Stimulated activated CD8-positive, alpha-beta memory T cell treated with anti-CD3 and anti-CD28 coated beads, Interleukin-15, amount 100 ng/mL, for 48 hours (primary cell): ENCODE measurements at places on chromosomes 3 and 15.

- no peak for DNase-seq
Measured at GRCh38 chr3:168653255-168653654, 557.5 kb upstream of the GOLIM4 start.

DNA sequence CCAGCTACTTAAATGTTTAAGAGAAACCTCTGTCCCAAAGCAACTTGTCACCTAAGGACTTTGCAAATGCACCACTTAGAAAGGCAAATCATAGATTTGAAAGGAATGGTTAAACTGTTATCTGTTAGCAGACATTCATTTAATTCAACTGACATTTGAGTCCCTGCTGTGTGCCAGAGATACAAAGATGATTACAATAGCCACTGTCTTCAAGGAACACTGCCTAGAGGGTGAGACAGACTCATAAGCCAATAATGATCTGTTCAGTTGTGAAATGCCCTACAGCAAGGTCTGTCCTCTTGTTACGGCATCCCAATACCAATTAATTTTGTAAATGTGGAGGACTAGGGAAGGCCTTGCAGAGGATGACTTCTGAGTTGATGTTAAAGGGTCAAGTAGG is 113.1 kb downstream of the ATG7 start:
- no peak for DNase-seq

GRCh38 chr15:79195239-79195638 is 87.3 kb upstream of the ANKRD34C start:
- no peak for DNase-seq

DNA sequence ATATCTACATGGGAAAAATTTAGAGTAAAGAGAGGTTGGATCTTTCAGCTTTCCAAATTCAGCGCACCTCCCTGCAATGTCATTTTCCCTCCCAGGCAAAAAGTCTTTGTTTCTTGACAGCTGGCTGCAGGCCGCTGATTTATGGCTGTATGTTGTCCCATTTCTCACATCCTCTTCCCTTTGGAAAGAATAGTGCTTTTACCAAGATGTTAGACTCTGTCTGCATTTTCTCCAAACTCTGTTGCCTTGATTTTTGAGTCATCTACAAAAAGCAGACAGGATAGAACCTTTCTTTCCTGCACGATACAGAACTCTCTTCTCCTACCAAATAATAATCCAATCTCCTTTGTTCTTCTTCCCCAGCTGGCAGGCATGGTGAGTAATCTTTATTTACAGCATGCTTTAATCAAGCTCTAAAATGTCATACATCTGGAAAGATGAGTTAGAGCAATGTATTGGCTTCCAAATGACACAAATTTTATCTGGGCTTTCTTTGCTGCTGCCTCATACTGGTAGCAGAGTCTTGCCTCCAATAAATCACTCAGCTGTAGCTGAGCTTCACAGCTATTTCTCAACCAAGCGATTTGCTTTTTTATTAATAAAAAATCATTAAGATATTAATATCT is 101.9 kb downstream of the PIK3R4 start:
- DNase-seq: no peak

DNA sequence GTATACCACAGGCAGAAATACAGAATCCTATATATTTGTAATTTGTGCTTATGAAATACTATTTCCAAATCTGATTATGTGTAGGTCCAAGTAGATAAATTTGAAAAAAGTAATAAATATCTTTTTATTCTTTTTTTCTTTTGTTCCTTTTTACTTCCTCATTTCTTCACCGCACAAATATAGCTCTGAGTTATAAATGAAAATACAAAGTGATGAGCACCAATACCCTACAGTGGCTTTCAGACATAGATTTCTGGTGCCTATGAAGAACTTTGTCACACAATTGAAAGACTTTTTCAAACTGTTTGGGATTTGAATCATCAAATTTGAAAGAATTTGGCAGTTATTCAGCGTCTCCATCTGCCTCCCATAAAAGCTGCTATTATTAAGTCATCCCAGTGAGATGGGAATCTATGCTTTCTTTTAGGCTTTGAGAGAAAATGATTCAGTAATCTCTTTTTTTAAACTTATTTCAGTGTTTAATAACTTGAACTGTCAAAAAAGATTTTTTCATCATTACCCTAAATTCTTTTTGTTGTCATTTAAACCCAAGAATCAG is 363.6 kb upstream of the GOLIM4 start:
- no peak for DNase-seq
